ENCODE measurements at places on chromosomes 4 and X.

- DNase-seq: no peak
Observed at GRCh38 chrX:142998447-142999198, 27.1 kb upstream of the SPANXN4 start.

GRCh38 chrX:13123247-13123856, 78.9 kb upstream of the FAM9C start:
- DNase-seq: no peak

GRCh38 chr4:146638786-146639505, at the start of gene POU4F2:
POU4F2 (plus strand) TSS chr4:146638893; CDS start chr4:146639141, 248 bp downstream.
- no peak for DNase-seq

- no peak for DNase-seq
Observed at GRCh38 chrX:47933946-47934345, 69.8 kb downstream of the ZNF182 start.

DNA sequence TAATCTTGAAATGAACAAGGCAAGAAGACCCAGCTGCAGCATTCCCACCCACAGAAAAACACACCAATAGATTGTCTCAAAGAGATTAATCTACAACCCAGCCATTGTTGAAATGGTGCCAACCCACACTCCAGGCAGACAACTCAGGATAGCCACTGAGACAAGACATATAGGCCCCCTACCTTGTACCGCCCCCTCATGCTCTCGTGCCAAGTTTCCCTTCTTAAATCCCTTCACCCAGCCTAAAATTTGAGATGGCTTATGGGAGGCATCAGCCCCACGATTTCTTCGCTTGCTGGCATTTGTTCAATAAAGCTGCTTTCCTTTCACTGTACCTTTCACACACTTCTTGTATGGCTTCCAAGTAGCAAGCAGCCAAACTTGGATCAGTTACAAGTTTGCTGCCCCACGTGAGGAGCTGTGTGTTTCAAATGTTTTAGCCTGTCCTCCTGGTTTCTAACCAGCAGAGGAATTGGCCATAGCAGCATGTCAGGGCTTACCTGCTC, 1754.1 kb downstream of the C4orf33 start:
- no peak for DNase-seq

- DNase-seq: no peak
Observed at GRCh38 chrX:38293741-38294140, 33.6 kb downstream of the RPGR start.

- no peak for DNase-seq
Observed at GRCh38 chrX:68681443-68681941, 34.0 kb downstream of the STARD8 start.

DNA sequence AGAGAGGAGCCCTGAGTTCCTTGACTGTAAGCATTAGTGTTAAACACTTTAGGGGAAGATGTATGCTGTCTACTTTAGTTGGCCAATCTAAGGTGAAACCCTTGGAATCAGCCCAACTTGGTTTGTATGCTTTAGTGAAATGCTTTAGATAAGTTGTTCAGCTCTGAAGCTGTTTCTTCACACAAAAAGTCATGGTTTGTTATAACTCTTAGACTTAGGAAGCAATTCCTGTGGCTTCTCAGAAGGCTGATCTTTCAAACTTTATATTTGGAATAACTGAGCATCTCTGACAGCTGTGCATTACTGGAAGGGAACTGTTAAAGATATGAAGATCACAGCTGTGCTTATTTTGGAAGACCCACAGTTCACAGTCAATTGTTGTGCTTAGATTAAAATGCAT, 714.1 kb downstream of the FAT4 start:
- DNase-seq: no peak

GRCh38 chr4:15899511-15899910, 39.0 kb downstream of the FGFBP1 start:
- DNase-seq: no peak

DNA sequence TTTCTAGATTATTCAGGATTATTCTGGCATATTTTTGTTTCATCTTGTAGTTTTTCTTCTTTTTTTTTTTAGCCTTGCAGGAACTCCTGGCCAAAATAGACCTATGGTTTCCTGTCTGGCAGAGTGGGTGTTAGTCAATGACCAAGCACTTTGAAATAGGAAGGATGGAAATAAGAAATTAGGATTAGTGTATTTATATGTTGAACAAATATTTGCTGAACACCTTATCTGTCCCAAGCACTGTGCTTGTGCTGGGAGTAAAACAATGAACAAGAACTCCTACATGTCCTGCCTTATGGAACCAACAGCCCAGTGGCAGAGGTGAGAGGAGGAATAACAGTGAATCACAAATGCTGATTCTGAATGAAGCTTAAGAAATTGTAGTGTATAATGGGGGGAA, 4.5 kb downstream of the MMRN1 start:
- no peak for DNase-seq

DNA sequence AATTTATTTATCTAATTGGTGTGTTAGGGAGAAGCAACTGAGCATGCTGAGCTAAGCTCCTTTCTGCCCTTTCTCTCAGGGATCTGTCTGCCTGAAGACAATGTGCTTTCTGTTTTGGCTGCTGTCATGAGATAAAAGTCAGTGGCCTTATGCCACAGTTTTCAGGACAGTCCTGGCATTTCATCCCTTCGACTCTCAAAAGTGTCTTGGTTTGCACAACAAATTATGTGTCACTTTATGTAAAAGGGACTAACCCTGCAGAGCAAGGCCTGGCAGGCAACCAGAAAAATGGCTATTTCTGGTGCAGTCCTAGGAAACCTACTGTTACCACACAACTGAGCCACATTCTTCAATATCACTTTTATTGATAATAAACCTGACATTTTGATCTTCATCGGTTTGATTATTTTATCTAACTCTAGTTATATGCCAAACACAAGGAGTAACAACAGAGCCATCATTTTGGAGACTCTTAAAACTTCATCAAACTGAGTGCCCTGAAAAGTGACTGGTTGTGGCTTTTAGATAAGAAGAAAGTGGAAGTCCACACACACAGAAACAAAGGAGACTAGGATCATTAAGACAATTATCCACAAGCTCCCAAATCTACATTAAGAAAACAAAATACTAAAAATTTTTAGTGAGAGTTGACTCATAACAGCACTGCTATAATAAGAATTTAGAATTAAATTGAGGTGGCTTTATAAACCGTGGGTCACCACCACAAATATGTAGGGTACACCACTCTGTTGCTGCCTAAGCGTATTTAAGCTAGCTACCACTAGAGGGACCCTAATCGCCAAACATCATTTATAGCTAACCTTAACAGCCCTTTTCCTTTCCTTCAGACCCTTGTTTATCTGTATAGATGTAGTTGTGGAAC, 95.9 kb upstream of the PTPN13 start:
- DNase-seq: peak; percentile 39

DNA sequence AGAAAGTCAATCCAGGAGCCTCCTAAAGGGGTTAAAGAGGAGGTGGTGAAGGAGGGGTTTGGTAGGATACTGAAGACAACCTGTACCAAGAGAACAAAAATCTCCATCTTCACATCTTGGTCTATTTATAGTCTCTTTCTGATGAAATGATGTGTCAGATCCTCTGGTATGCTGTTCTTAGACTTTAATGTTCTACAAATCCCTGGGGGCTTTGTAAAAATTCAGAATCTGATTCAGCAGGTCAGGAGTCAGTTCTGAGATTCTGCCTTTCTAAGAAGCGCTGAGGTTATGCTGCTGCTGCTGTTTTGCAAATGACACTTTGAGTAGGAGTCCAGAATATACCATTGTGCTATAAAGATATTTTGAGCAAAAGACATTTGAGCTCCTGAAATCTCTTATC, 172.9 kb upstream of the GLRA2 start:
- DNase-seq: no peak

- DNase-seq: no peak
Observed at GRCh38 chr4:128544272-128544671, 256.7 kb upstream of the PGRMC2 start.

DNA sequence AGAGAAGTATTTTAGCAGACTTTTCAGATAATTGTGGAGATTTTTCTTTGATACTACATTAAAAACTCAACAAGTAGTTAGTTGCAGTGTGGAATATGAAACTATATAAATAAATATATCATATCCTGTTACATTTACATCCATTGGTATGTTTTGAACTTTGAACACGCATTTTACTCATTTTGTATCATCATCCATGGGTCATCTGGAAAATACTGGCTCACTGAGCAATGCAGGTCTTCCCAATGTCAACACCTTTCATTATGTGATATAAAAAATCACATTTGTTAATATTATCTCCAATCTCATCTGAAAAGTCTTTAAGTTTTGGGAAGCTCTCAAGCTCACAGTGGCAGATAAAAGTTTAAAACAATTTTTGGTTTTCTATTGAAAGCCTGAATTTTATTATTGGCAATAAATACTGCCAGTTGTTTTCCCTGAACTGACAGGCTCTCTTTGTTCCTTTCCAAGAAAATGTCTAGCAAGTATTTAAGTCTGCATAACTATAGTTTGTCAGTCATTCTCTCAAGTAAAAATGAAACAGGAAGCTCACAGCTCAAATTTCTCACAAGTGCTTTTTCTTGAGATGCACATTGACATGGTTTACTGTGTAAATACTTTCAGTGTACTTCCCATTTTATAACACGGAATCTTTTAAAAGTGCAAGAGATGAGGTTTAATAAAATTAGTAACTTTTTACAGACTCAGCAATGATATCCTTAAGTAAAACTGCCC, 183.5 kb upstream of the GPC4 start:
- no peak for DNase-seq

DNA sequence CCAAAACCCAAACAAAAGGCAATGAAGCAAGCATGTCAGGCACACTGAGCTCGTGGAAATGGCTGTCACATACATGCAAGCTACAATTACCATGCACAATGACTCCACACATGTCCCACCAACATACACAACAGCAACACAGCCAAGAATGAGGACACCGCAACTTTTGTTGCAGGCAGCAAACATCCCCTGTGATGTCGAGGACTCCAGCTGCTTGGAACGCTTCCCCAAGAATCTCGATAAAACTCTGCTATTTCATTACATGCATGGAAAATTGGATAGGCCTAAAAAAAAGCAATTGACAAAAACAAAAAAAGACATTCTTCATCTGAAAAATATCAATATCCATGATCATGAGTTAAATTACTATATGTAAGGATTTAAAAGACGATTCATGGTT, 11.8 kb downstream of the ANOS1 start:
- no peak for DNase-seq

Data from hematopoietic multipotent progenitor cell treated with erythropoietin and hydrocortisone succinate and interleukin-3 and kit ligand, for 17 days (in vitro differentiated cells).